Vagina (tissue), 2 donors: ENCODE measurements at places on chromosomes 4 and X.

DNA sequence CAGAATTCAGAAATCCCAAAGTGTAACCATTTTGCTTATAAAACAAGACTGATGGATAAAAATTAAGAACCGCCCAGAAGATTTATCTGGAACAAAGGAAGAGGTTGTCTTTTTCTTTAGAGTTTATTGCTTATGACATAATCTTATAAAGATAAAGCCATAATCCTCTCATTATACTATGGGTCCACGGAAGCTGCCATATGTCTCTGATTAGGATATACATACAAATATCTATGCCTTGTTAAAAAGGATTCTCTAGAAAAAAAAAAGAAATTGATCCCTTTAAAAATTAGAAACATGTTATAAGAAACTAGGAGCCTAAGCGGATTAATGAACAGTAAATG lies 70.5 kb downstream of the RELL1 start:
- DNase-seq: no peak

DNA sequence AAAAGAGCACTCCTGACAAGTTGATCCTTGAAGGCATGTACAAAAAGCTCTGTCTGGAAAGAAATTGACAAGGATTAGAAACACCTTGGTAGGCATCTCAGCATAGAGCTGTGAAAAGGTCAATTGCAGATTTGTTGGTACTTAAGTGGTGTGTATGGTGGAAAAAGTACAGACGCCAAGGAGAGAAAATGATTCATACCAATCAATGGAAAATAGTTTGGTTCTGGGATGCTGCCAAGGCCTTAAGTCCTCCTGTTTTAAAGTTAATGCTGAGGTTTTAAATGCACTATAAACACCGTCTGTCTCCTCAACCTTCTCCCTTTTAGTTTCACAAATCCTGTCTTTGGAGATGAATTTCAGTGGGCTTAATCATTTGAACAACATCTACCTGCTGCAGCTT lies 524.1 kb downstream of the IL15 start:
- DNase-seq: no peak

- DNase-seq: no peak
These were observed 21.0 kb upstream of the TBC1D14 start for GRCh38 chr4:6888506-6889071.

DNA sequence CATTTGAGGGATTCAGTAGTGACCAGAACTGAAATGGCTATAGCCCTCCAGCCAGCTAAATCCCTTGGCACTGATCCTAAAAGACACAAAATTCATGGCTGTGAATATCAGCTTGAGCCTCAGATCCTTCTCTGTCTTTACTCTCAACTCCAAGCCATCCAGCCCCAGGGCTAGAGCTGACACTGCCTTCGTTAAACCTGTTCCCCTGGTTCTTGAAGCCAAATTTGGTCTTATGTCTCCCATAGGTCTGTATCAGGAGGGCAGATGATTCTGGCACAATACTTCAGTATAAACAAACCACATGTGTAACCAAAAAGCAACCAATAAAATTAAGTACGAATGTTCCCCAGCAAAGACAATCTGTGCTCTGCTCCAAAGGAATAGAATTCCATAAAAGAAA lies 78.0 kb downstream of the ANOS1 start:
- DNase-seq: no peak

- DNase-seq: peak; percentile 54
These were observed 21.4 kb upstream of the PPP2R2C start for GRCh38 chr4:6493658-6494304.

- DNase-seq: no peak
These were observed 1.1 kb downstream of the RNF150 start for GRCh38 chr4:141132072-141132708.

DNA sequence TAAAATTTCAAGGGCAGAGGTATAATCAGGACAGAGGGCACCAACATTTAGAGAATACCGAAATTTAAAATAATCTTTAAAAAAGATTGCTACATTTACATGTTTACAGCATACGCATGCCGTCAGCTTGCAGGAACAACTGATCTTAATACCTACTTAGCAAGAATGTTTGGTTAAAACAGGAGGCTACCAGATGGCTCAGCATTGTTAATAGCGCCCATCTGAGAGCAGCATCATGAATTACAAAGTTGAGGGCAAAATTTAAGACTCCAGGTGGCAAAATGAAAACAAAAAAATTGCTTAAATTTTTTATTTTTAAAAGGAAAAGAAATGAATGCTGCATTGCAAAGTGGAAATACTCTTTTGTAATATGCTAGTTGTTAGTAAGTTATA lies 241.3 kb downstream of the C4orf33 start:
- DNase-seq: no peak

DNA sequence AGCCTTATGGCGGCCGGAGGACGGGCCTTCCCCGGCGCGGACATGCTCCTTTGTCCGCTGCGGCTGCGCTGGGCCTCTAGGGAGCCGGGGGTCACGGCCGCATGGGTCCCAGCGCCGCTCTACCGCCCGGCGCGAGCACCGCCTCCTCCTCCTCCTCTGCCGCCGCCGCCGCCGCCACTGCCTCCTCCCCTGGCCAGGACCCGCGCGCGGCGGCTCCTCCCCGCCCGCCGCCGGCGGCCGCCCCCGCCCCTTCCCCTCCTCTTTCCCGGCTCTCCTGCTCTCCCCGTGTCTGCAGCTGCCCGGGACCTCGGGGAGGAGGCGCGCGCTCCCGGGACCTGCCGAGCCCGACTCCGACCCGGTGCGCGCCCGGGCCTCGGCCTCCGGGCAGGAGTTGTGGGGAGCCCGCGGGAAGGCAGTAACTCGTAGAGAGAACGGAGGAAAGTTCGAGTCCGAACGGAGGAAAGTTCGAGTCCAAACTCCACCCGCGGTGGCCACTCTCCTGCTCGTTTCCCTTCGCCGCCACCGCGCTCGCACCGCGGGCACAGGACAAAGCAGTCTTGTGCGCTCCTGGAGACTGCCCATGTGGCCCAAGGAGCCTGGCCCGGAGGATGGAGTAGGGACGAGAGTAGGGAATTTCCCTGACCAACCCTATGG lies at the start of gene ADGRA3:
TSS of gene ADGRA3 (minus strand) at position 179 of the 654 bp plus-strand sequence. CDS start 282 bp downstream, outside the sequence.
- no peak for DNase-seq

DNA sequence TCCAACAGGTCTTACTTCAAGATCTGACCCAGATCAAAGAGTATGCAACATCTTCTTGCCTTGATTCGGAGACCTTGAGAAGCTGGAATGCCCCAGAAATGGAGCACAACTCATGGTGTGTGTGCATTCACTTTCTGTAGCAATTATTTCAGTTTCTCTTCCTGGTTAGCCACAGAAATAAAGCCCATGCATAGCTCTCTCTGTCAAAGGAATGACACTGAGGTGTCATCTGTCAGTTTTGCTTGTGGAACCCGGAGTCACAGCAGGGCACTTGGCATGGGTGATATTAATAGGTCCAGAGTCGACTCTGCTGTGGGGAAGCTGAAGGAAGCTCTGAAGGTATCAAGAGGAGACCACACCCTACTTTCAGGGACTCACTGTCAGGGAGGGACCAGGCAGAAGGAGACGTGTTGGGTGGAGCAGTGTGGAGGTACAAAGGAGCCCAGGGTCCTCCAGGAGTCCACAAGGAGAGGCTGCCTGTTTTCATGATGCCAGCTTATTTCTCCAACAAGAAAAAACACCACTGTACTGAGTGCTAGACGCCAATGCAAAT lies 10.7 kb downstream of the CLNK start:
- no peak for DNase-seq

DNA sequence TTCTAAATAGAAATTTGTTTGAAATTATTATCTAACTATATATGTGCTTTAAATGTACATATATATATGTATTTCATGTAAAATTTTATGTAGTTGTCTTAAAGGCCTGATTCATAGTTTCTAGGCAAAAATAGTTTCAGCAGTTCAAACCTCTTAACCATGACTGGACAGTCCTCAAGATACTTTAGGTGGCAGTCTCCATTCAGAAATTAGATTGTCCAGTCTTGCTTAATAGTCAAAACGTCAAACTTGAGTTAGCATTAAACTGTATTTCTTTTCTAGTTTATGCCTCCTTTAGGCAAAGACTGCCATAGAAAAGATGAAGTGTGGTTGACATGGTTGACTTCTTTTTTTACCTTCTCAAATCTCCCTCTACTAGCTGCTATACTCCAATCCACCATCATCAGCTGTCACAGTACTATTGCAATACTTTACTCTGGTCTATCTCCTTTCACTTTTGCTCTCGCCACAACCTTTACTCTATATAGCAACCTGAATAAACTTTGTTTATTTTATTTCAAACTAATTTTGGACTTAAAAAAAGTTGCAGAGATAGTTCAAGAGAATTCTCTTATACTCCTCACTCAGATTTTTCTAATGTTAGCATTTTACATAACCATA lies 395.6 kb upstream of the DIPK2B start:
- no peak for DNase-seq

GRCh38 chr4:337143-337931 lies at the start of gene ZNF141:
ZNF141 (plus strand) TSS chr4:337814; CDS start chr4:337984, 170 bp downstream.
- no peak for DNase-seq

GRCh38 chrX:129957241-129958082 lies 25.0 kb upstream of the BCORL1 start:
- DNase-seq: no peak

DNA sequence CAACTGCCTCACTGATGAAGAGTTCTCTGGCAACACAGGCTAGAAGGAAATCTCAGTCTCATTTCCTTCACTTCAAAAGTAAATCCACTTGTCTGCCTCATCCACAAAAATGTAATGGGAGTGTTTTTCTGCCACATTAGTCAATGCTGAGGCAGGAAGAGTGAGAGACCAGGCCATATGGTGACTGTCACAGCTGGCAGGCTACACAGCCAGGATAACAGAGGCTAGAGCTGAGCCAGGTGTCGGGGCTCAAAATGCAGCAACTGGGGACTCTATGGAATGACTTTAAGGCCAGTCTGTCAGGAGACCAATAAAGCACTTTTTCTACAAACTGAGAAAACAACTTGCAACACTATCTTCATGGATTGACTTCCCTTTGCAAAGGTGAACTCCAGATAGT lies 204.2 kb downstream of the GPC3 start:
- DNase-seq: no peak

DNA sequence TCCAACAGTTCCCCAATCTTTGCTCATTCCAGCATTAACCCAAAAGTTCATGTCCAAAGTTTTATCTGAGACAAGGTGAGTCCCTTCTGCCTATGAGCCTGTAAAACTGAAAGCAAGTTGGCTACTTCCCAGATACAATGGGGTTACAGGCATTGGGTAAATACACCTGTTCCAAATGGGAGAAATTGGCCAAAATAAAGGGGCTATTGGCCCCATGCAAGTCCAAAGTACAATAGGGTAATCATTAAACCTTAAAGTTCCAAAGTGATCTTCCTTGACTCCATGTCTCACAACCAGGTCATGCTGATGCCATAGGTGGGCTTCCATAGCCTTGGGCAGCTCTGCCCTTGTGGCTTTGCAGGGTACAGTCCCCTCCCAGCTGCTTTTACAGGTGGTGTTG lies 511.7 kb upstream of the KLHL4 start:
- DNase-seq: no peak

DNA sequence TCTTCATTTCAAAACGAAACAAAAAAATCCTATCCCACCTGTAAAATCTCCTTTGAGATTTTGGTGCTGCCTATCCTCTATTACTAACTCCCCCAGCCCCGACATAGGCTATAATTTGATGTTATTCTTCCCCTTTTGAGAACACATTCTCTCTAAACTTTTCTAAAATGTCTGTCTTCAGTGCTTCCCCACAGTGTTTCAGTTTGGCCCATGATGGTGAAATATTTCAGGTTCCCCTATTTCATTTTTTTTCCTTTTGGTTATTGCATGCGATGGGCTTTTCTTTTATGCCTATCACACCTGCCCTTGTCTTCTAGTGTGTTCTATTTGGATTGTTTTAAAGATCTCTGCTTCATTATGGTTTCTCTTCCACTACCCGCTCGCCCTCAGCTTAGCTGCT lies 14.7 kb downstream of the BCORL1 start:
- no peak for DNase-seq

GRCh38 chrX:24203072-24203808 lies 53.7 kb downstream of the ZFX start:
- DNase-seq: no peak

GRCh38 chrX:116930311-116930710 lies 467.5 kb upstream of the CT83 start:
- no peak for DNase-seq

DNA sequence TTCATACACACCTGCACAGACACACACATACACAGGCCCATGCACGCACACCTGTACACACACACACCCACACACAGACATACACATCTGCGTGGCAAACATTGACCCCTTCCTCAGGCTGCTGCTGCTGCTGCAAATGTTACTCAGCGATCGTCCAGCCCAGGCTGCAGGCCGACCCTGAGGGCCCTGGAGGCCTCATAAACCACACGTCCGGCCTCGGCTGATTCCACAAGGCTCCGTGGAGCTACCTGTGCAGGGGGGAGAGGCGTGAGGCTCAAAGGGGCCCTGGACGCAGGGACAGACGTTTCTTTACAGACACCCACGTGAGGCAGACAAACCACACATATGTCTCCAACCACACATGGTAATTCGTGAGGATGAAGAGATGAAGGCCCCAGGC lies 53.9 kb upstream of the PPP2R3B start:
- no peak for DNase-seq

- no peak for DNase-seq
These were observed 33.7 kb downstream of the ADAD1 start for GRCh38 chr4:122412547-122412946.

DNA sequence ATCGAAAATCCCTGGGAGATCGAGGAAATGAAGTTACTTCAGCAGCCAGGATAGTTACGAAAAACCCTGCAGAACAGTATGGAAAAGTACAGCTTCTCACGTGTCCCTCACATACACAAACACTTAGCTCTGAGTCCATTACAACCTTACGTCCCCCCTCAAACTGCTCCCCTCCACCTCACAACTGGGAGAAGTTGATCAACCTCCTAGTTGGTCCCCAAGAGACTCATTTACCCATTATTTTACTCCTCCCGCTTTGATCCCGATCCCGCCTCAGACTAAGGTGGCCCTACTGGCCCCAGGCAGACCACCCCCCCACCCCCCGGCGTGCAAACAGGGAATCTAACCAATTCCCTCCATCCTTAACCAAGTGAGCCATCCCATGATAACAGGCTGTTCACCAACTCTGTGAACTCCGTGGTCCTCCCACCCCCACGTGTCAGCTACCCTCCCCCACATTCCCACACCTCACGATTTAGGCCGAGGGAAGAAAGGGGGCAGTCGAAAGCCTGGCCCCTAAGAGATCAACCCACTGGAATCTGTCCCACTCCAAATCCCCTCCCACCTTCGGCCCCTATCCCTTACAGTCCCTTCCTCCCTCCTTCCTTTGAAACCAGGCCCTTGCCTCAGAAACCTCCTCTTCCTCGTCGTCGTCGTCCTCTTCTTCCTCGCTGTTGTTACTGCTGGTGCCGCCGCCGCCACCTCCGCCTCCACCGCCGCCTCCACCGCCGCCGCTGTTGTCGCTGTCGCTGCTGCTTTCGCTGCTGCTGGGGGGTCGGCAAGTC lies 755 bp downstream of the ANKRD17 start:
- DNase-seq: no peak

DNA sequence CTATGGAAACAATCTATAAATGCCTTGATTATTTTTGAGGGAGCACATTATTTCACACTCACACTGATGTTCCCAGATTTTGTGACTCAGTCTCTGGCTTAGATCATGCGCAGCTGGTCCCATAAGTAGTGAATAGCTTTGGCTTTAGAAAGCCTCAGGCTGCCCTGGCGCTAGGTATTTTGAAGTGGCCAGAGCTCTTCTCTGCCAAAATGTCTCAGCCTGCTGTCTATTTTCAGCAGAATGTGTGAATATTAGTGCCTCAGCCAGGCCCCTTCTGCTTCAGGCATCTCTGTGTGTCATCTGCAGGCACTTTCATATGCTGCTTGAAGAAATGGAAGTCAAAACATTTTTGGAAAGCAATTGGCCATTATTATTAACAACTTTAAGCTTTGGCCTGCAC lies 931.0 kb upstream of the INTU start:
- no peak for DNase-seq
